ENCODE measurements at places on chromosomes 6 and 20.

DNA sequence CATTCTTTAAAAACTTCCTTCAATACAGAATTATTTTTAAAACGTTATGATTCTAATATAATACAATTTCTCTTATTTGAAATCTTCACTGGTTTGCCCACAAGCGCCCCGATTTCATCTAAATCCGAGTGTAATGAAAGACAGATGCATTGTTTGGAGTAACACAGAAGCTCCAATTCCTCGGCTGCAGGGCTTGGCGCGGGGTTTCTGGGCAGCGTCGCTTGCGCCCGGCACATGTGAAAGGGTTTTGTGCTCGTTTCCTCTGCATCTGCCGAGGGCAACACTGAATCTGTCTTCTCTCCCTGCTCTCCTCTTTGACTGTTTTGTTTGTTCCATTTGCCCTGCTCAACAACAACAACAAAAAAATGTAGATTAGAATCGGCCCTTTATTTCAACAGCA, 248.6 kb upstream of the QKI start:
- no peak for DNase-seq

DNA sequence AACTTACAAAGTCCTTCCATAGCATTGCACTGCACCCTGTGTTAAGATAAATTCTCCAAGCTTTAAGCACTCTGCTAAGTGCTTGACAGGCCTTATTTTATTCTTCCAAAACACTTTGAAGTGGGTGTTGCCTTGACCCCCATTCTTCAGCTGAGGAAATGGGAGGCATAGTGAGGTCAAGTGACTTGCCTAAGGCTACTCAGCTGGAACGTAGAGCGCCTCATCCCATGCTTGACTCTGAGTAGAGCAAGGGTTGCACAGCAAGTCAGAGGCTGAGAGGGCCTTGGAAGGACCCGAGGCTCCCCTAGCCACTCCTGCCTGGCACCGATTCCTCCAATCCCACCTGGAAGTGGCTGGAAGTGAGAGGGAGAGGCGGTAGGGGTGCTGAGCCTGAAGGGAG, 19.6 kb upstream of the CSNK2A1 start:
- no peak for DNase-seq

GRCh38 chr6:106446983-106447382, 86.5 kb downstream of the CRYBG1 start:
- DNase-seq: no peak

DNA sequence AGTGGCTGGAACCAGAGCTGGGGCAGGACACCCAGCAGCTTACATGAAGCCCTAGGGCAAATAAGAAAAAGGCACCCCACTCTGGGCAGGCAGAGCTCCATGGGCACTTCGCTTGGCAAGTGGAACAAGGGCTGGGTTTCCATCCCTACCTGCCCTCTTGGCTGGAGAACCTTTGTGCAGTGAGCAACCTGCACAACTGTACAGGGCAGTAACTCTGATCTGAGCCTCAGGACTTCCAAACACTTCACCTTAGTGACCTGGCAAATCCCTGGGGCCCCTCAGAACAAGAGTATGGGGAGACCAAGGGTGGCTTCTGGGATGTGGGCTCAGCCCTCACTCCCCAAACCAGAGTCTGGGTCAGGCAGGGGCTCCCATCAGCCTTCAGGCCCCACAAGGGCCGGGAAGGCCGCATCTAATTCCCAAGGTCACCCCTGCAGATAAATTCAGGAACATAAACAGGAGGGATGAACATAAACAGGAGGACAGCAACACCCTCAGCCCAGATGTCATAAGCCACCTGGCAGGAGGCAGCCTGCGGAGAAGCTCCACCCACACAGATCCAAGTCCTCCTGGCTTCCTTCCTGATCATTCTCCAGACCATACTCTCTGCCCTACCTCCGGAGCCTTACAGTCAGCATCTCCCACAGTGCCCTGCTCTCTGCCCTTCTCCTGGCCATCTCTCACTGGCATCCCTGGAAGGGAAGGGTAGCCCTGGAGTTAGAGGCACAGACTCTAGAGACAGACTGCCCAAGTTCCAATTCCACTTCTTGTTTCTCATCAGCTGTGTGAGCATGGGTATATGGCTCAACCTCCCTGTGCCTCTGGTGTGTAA, 37.5 kb downstream of the HNF4A start:
- no peak for DNase-seq

DNA sequence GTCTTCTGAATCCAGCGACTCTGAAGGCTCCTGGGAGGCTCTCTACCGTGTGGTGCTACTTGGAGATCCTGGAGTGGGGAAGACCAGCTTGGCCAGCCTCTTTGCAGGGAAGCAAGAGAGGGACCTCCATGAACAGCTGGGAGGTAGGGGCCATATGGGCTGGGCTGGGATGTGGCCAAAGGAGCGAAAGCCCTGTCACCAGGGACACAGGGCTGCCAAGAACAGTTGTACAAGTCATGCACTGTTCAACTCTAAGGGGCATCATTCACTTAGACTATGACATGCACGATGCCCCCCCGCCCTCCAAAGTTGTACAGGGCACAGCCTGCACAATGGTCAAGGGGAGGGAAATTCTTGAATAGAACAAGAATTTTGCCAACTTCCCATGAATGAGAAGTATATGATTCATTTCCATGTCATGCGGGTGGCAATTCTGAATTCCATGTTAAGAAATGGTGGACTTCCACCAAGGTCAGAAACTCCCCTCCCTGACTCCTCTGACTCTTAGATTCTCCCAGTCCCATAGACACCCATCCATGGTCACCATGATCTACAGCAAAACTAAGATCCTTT, 1.6 kb downstream of the REM1 start:
- DNase-seq: no peak

GRCh38 chr6:143863771-143864170, 503 bp upstream of the ZC2HC1B start:
- DNase-seq: no peak

DNA sequence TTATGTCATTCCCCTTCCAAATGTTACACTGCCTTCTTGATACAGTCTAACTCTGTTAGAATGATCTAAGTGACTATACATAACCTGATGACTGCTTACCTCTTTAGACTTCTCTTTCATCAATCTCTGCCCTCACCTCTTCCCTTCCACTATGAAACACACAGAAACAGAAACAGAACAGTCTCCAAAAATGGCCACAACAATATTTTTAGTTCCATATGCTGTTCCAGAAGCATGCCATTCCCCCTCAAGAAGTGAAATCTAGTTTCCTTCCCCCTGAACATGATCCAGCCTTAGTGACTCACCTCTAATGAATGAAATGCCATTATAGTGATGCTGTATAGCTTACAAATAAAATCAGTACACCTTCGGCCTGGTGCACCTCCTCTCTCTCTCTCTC, 229.3 kb upstream of the TENT5A start:
- no peak for DNase-seq

DNA sequence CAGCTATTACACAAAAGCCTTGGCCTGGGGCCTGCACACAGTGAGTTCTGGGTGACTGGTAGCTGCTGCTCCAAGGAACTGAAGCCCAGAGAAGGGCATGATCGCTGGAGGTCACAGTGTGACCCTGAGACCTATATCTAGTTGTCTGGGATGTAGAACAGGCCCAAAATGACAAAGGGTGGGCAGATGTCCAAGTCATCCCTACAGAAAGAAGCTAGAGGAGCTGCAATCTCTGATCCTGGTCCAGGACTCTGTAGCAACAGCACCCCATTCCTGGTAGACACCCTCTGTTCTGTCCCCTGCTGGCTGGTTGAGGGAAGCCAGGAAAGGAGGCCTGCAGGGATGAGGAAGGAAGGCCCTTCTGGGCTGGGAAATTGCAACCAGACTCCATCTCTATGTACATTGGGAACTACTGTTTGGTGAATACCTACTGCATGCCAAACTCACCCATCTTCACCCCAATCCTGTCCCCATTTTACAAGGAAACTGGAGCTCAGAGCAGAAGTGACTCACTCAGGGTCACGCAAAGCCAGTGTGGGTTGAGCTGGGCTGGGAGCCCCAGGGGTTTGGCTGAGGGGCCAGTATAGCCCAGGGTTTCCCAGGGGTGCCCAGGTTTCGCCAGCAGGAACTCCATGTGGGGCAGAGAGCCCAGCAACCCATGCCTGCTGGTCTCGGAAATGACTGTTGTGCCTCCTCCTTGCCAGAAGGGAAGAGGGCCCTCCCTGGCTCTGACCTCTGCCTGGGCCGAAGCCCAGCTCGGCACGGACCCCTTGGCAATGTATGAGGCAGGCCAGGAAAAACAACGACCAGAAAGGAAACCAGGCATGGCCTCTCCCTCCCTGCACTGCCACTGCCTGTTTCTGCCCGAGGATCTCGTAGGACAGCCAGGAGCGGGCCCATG, 44.9 kb upstream of the TLDC2 start:
- no peak for DNase-seq

GRCh38 chr20:3712279-3712873, at the start of gene SIGLEC1:
Gene SIGLEC1 (minus strand): TSS chr20:3712600. CDS start chr20:3707128, 5,472 bp downstream.
- no peak for DNase-seq

DNA sequence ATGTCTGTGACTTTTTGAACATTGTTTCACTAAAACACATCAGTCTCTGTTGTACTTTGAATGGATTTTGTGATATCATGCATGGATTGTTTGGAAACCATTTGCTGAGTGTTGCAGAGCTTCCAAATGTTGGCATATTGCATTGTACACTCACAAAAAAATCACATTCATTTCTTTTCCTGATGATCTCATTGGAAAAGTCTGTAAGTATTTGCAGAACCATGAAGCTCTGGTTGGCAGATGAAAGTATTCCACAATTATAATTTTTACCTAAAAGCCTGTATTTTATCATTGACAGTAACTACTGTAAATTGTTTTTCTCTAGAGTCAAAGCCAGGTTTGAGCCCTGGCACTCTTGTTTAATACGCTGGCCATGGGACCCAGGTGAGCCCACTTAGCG, 42.1 kb downstream of the VAPB start:
- no peak for DNase-seq

DNA sequence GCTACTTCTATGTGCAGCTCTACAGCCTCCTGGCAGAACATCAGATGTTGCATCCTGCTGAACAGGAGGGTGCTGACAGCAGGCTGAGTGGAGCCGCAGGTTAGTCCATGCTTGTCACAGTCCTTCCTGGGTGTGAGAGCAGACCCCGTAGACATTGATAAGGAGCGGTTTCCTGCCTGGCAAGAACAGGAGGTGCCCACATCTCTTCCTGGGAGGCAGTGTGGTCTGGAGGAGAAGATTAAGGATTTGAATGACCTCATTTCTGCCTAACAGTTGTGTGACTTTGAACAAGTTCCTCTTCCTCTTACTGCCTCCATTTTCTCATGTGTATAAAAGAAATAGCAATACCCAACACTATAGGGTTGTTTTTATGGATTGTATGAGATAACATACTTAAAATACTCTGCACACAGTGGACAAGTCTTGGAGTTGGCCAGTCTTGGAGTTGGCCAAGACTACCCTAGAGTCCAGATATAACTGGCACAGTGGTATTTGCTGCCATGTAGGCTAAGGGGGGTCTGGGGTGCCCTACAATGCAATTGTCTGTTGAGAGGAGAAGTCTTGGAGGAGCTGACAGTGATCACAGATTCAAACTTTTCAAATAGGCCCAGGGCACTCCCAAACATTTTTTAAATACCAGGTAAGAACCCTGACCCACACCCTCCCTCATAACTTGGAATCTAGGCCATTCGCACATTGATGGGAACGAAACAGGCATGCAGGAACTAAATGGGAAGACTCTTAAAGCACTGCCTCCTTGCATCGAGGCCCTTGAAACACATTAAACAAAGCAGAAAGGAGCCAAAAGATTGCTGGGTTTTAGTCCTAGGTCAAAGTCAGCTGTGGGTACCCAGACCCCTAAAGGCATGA, 32.6 kb upstream of the TBC1D7 start:
- no peak for DNase-seq

GRCh38 chr6:79548304-79548703, 11.1 kb upstream of the LCA5 start:
- no peak for DNase-seq

DNA sequence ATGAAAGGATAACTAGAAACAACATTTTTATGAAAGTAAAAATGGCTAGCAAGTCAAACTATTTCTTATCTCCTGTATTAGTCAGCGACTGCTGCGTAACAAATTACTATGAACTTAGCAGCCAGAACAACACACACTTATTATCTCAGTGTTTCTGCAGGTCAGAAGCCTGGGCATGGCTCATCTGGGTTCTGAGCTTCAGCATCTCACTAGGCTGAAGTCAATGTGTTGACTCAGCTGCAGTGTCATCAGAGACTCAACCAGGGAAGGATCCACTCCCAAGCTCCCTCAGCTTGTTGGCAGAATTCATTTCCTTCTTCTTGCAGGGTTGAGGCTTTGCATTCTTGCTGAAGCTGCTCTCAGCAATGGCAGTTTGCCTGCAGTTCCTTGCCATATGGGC, 33.2 kb upstream of the IGF2R start:
- no peak for DNase-seq

DNA sequence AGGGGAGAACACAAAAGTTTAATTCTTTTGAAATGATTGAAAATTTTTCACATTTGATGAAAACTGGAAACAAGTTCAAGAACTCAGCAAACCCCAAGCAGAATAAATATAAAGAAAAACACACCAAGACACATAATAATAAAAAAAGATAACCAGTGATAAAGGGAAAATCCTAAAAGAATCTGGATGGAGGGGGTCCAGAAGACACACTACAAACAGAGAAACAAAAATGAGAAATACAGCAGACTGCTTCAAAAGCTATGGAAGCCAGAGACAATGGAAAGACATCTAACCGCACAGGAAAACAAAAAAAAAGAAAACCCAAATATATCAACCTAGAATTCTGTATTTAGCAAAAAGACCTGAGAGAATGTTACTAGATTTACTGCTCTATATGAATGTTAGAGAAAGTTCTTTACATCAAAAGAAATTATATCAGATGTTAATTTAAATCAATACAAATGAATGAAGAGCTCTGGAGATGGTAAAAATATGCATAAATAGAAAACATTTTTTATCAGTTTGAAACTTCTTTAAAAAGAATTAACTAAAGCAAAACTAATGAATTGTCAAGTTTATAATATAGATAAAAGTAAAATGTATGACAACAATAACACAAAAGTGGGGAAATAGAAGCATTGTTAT, 310.7 kb upstream of the PREP start:
- DNase-seq: no peak

- DNase-seq: no peak
Measured at GRCh38 chr20:59163631-59164530, at the start of gene ZNF831. Gene ZNF831 (plus strand): TSS chr20:59163821. CDS start chr20:59191020, 27,199 bp downstream.

- DNase-seq: no peak
Measured at GRCh38 chr6:830667-831327, 137.9 kb upstream of the EXOC2 start.
